ENCODE measurements at places on chromosomes 3 and 15. TPM values are rescaled to one million over a fixed set of nuclear protein-coding genes. Genes with fewer than 3 reads are reported as not detected.

DNA sequence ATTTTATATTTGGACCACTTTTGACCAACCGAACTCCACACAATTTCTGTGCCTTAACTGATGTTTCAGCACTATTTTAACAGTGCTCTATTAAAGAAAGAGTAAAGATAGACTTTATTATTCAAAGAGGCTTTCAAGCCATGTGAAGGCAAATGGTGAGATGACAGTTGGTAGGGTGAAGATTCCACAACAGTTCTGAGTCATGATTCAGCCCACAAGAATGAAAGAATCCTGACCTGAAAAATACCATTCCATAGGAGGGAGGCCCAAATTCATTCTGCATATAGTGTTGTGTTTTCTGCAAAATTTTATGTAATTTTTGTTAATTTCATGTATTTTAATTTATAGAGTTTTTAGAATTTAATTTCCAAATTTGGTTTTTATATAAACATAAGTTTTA is 135.6 kb upstream of the STAC start:
- no peaks in the 10 kb centered on the region for H3K36me3 ChIP-seq
- no peak for DNase-seq
- H3K27me3 ChIP-seq: no peaks in the 10 kb centered on the region
- no peaks in the 10 kb centered on the region for H3K4me1 ChIP-seq
- H3K4me3 ChIP-seq: no peak overlapping the region
- no peak overlapping the region for H3K27ac ChIP-seq

C3orf18 gene
- 7.8 TPM for total RNA-seq

- H3K36me3 ChIP-seq: no peaks in the 10 kb centered on the region
- H3K4me1 ChIP-seq: no peaks in the 10 kb centered on the region
- DNase-seq: no peak
- H3K27me3 ChIP-seq: no peaks in the 10 kb centered on the region
- H3K4me3 ChIP-seq: no peak overlapping the region
Observed at GRCh38 chr15:38154837-38155236, 97.8 kb upstream of the SPRED1 start.

- DNase-seq: peak; percentile 94
- no peaks in the 10 kb centered on the region for H3K36me3 ChIP-seq
- peak overlapping the region; percentile 47 for H3K27ac ChIP-seq
- no peaks in the 10 kb centered on the region for H3K4me1 ChIP-seq
Observed at GRCh38 chr15:75029378-75030022, 6.1 kb downstream of the PPCDC start.

DNA sequence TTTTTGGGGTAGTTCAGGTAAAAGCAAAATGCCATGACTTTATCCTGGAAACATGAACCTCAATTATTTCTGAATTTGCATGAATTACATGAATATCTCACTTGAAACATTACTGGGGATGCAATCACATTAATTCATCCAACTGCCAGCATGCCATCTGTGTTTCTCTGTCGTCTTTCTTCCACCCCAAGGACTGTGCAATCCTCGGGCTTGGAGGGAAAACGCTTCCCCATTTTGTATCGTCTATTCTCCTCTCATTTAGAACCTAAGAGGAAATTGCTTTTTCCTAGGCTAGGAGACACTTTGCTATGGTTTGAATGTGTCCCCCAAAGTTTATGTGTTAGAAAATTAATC is 109.4 kb downstream of the SQOR start:
- H3K27ac ChIP-seq: no peak overlapping the region
- no peak overlapping the region for H3K4me3 ChIP-seq
- no peaks in the 10 kb centered on the region for H3K36me3 ChIP-seq
- H3K27me3 ChIP-seq: no peaks in the 10 kb centered on the region
- DNase-seq: no peak

DNA sequence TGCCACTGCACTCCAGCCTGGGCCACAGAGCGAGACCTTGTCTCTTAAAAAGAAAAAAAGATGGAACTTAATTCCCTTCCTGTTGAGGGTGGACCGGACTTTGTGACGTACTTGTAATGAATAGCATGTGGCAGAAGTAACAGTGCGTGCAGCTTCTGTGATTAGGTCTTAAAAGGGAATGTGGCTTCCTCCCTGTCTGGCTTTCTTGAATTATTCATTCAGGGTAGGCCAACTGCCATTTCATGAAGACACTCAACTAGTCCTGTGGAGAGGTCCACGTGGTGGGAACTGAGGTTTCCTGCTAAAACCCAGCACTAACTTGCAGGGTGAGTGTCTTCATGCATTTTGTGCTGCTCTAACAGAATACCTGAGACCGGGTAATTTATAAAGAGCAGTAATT is 98.9 kb upstream of the PIAS1 start:
- no peak overlapping the region for H3K27ac ChIP-seq
- H3K27me3 ChIP-seq: no peaks in the 10 kb centered on the region
- no peak overlapping the region for H3K4me3 ChIP-seq
- no peaks in the 10 kb centered on the region for H3K4me1 ChIP-seq
- H3K36me3 ChIP-seq: no peaks in the 10 kb centered on the region

GCNT3 gene
- total RNA-seq: 3.8 TPM

All from right lobe of liver (tissue), 6 donors.